ENCODE measurements at places on chromosomes 5 and 9.

GRCh38 chr9:78830301-78830700 is 533.4 kb downstream of the PSAT1 start:
- DNase-seq = no peak
- no peak overlapping the region for H3K27ac ChIP-seq
- no peaks in the 10 kb centered on the region for H3K36me3 ChIP-seq
- no peak overlapping the region for H3K4me3 ChIP-seq

GRCh38 chr9:133581011-133581410 is 28.2 kb downstream of the FAM163B start:
- H3K4me1 ChIP-seq = peaks cover 37% of the 10 kb centered on the region
- peaks cover 7% of the 10 kb centered on the region for H3K27me3 ChIP-seq
- H3K36me3 ChIP-seq = no peaks in the 10 kb centered on the region
- no peak for DNase-seq
- no peak overlapping the region for H3K4me3 ChIP-seq

GRCh38 chr5:168612996-168613395 is 33.8 kb upstream of the PANK3 start:
- H3K27me3 ChIP-seq = no peaks in the 10 kb centered on the region
- H3K27ac ChIP-seq = no peak overlapping the region
- H3K36me3 ChIP-seq = no peaks in the 10 kb centered on the region
- H3K4me1 ChIP-seq = no peaks in the 10 kb centered on the region

GRCh38 chr5:17103461-17103860 is 114.0 kb upstream of the BASP1 start:
- H3K27me3 ChIP-seq = no peaks in the 10 kb centered on the region
- H3K4me3 ChIP-seq = no peak overlapping the region
- no peaks in the 10 kb centered on the region for H3K36me3 ChIP-seq
- no peak overlapping the region for H3K27ac ChIP-seq
- no peaks in the 10 kb centered on the region for H3K4me1 ChIP-seq

DNA sequence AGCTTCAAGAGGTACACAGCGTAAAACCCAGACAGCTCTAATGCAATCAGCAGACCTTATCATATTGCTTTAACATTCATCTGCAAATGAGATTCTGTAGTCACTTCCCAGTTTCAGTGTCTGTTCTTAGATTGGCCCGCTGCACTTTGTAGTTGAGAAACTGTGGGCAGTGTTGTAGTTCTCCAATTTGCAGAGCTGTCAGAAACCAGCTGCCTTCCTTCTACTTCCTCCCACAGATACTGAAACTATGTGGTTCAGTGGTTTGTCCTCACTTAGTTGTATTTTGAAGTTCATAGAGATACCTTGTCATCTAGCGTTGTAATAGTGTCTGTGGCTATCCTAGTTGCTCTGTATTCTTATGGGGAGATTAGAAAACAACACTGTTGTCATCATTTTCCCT is 39.6 kb upstream of the TRIM36 start:
- no peaks in the 10 kb centered on the region for H3K27me3 ChIP-seq
- DNase-seq = no peak
- no peak overlapping the region for H3K4me3 ChIP-seq
- H3K4me1 ChIP-seq = no peaks in the 10 kb centered on the region
- H3K36me3 ChIP-seq = peaks cover 6% of the 10 kb centered on the region
- no peak overlapping the region for H3K27ac ChIP-seq

- H3K4me1 ChIP-seq = peaks cover 10% of the 10 kb centered on the region
- no peaks in the 10 kb centered on the region for H3K36me3 ChIP-seq
- no peak for DNase-seq
- H3K27ac ChIP-seq = no peak overlapping the region
- H3K27me3 ChIP-seq = no peaks in the 10 kb centered on the region
Observed at GRCh38 chr9:15369238-15369637, 53.4 kb upstream of the SNAPC3 start.

DNA sequence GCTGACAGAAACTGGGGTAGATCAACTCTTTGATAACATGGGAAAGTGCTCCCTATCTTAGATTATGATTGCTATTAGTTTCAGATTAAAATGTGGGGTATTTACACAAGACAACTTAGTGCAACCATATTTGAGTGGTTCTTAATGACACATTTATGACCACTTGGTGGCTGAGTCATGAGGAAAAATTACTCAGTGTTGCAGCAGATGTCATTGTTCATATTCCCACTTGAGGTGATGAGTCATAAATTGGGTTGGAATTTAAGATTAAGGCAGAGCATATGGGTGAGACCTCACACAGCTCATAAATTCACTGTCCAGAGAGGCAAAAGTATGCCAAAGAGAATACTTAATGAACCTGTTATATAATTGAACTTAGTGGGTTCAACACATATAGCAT is 408.3 kb downstream of the DMRT2 start:
- H3K27me3 ChIP-seq = no peaks in the 10 kb centered on the region
- H3K36me3 ChIP-seq = no peaks in the 10 kb centered on the region
- no peaks in the 10 kb centered on the region for H3K4me1 ChIP-seq
- no peak for DNase-seq

DNA sequence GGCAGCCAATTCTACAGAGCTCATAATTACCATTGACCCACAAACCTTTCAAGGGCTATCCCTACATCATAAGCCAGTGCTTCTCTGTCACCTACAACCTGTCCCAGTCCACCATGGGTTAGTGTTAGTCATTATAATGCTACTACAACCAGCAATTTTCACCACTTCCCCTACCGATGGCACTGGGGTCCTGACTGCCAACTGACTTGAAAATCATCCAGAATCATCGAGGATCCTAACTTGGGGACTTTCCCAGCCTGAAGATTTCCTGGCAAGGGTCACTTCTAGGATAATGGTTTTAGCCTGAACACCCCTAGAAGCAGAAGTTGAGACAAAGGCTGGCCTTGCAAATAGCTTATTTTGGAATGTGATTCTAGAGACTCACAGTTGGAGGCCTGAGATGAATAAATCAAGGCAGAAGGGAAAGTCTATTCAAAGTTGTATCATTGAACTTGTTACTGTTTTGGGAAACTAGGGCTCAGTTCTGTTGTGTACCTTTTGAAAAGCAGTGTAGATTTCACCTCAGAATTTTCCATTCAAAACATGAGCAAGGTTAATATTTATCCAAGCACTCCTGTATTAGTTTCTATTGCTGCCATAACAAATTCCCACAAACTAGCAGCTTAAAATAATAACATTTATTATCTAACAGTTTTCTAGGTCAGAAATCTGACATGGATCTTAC is 633.0 kb downstream of the LRRC70 start:
- no peaks in the 10 kb centered on the region for H3K4me1 ChIP-seq
- H3K27ac ChIP-seq = no peak overlapping the region
- no peak for DNase-seq
- no peaks in the 10 kb centered on the region for H3K27me3 ChIP-seq
- H3K4me3 ChIP-seq = no peak overlapping the region

- H3K27me3 ChIP-seq = no peaks in the 10 kb centered on the region
- no peak for DNase-seq
- no peak overlapping the region for H3K4me3 ChIP-seq
- peaks cover 58% of the 10 kb centered on the region for H3K4me1 ChIP-seq
Observed at GRCh38 chr9:131707733-131708157, 32.1 kb downstream of the RAPGEF1 start.

GRCh38 chr5:83026930-83027687 is 50.1 kb downstream of the TMEM167A start:
- no peak overlapping the region for H3K27ac ChIP-seq
- no peaks in the 10 kb centered on the region for H3K4me1 ChIP-seq
- H3K36me3 ChIP-seq = no peaks in the 10 kb centered on the region

- no peak overlapping the region for H3K27ac ChIP-seq
- no peaks in the 10 kb centered on the region for H3K36me3 ChIP-seq
- no peaks in the 10 kb centered on the region for H3K27me3 ChIP-seq
- no peak overlapping the region for H3K4me3 ChIP-seq
Observed at GRCh38 chr9:117546894-117547678, 132.2 kb upstream of the ASTN2 start.

GRCh38 chr5:157161996-157162395 is 4.1 kb downstream of the GARIN3 start:
- H3K27me3 ChIP-seq = no peaks in the 10 kb centered on the region
- H3K4me1 ChIP-seq = no peaks in the 10 kb centered on the region
- H3K27ac ChIP-seq = no peak overlapping the region
- H3K4me3 ChIP-seq = no peak overlapping the region
- DNase-seq = no peak

DNA sequence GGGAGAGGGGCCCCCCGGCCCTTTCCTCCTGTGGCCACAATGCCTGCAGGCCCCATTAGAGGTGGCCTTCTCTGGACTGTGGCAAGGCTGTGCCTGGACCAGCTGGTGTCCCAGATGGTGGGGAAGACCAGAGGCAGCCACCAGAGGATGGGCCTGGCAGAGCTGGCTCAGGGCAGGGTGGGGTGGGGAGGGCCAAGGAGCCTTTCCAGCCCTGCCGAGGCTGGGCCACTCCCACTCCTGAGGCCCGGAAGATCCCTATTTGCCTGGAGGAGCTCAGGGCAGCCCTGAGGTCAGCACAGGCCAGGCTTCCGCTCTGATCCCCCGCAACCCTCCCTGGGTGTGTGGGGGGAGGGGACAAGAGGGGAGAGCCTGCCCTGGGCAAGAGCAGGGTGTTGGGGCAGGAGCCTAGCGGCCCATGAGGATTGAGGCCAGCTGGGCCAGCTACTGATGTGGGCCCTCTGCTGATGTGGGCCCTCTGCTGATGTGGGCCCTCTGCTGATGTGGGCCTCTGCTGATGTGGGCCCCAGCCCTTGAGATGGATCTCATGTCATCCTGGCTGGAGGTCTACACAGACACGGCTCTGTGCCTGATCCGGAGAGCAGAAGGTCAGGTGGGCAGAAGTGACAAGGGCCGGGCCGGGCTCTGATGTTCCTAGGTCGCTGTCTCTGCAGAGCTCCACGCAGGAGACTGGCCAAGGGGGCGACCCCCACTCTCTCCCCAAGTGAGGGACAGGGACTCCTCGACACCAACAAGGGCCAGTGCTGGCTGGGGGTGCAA is 6.0 kb downstream of the MRPS2 start:
- H3K4me1 ChIP-seq = no peaks in the 10 kb centered on the region
- H3K27me3 ChIP-seq = no peaks in the 10 kb centered on the region
- no peak overlapping the region for H3K4me3 ChIP-seq
- peaks cover 22% of the 10 kb centered on the region for H3K36me3 ChIP-seq

Data from sigmoid colon (tissue), 7 donors.